ENCODE measurements at places on chromosomes 7 and 10.

DNA sequence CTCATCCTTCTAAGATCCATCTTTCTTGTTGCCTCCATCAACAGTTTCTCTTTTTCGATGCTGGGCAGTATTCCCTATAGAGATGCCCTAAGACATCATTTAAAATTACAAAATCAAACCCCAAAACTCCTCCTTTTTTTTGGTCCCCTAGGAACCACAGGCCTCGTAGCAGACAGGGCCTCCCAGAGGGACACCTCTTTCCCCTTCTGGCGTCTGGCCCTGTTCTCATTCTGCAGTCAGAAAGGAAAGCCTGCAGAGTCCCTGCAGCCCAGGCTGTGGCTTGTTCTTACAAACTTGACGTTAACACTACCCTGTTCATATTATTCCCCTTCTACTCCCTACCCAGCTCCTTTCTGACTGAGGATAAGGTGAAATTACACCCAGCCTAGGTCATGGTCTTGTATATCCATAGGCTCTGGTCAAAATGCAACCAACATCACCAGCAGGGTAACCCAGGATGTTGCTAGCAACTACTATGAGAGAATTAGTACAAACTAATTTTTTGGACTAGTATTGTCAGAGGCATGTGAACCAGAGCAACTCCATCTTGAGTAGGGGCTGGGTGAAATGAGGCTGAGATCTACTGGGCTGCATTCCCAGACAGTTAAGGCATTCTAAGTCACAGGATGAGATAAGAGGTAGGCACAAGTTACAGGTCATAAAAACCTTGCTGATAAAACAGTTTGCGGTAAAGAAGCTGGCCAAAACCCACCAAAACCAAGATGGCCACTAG lies 3.5 kb upstream of the EPHA1 start:
- DNase-seq: no peak

DNA sequence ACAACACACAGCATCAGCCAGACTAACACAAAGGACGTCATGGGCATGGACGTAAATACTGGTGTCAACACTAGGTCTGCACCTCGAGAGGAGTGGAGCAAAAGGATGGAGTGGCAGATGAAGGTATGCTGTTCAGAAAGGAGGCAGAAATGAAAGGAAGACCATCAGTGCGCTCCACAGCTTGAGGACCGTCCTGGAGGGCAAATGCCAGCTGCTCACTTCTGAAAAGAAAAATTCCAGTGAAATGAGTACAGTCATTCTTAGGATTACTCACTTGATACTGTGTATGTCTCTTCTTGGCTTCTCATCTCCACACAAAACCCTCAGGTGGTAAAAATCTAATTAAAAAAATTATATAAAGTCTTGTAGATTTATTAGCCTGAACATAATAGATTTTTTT lies 44.8 kb downstream of the EGFR start:
- peak; percentile 69 for DNase-seq

- DNase-seq: peak; percentile 52
Observed at GRCh38 chr7:74101061-74101681, 17.6 kb downstream of the LIMK1 start.

GRCh38 chr7:78055001-78055573 lies 256.5 kb downstream of the PHTF2 start:
- DNase-seq: no peak

DNA sequence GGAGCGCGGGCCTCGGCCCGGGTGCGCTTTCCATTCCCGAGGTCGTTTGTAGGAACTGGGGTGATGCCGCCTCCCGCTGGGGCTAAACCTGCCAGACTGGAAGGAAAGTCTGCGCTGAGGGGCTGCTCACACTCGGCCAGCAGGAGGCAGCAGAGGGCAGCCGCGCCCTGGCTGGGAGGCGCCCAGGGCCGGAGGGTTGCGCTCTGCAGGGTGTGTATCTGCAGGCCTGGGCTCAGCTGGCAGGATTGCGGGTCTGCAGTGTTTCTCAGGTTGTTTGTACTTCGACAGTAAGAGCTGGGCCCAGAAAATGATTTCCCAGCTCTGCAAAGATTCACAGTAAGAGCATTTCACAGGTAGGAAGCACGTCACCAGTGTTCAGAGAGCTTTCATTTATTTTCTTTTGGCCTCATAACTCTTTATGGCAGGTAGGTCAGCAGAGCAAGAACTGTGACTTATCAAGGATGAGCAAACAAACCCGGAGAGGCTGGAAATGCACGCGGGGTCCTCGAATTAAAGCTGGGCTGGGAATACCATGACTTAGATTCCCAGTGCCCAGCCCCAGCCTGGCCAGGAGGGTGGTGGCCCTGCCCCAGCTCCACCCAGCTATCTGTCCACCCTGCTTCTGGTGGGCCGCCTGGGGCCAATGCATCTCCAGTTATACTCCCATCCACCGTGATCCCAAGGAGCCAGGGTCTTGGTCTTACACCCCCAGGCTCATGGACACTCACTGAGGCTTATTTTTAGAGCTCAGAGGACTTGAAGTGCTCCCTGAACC lies 15.2 kb upstream of the PPP2R2D start:
- peak; percentile 86 for DNase-seq

- DNase-seq: no peak
Observed at GRCh38 chr7:137006293-137006692, 137.8 kb downstream of the CHRM2 start.

DNA sequence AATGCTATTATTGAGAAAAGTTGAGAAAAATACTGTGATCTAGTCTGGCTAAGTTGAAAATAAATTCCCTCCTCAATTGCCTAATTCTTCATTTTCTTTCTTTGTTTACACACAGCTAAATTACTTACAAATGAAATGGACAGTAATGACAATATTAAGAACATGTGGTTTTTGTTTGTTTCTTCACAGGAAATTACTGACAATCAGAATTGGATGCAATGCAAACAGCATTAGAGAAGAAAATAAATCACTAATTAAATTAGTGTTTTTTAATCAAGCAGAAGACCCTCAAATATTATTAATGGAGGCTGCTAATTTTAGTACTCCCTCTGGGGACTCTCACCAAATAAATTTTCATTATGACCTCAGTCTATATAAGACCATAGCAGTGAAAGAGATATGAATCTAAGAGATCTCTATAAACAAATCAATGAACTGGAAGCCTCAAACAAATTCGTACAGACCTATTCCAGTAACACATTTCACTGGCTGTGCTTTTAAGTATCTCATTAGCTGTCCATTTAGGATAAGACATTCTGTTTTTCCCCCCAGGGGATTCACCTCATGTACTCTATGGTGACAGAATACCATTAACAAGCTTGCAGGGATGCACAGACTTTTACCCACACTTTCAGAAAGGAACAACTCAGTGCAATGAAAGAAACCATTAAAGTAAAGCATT lies 202.0 kb upstream of the DGKB start:
- peak; percentile 64 for DNase-seq

DNA sequence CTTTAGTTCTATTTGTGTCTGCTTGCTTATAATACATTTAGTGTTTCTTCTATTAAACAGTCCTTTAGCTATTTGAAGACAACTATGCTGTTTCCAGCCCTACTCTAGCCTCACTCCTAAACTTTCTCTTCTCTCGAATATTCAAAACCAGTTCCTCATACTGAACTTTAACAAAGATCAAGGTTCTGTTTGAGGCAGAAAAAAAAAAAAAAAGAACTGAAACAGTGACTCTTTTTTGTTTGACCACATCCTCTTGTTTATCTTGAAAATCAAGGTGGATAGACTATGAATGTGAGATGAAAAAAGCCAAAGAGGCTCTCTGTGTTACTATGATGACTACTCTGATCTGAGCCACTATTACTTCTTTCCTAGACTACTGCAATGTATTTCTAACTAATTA lies 154.3 kb downstream of the ZNF365 start:
- no peak for DNase-seq

Measured in islet precursor cell (in vitro differentiated cells).